ENCODE measurements at places on chromosomes 7 and 10.

DNA sequence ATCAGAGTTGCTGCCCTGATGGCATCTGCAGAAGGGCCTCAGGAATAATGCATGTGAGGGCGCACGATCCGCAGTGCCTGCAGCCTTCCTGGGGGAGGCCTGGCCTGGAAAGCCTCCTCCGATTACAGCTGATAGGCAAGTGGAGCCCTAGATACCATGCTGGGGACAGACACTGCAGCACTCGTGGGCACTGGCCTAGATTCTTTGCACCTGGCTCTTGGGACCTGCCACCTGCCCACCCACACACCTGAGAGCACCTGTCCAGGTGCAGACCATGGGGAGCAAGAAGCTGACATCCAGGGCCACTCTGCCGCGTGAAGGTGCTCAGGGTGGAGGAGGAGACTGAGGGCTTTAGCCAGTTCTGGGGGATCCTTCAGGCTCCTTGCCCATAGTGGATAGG lies 14.8 kb downstream of the YKT6 start:
- DNase-seq, result no peak

DNA sequence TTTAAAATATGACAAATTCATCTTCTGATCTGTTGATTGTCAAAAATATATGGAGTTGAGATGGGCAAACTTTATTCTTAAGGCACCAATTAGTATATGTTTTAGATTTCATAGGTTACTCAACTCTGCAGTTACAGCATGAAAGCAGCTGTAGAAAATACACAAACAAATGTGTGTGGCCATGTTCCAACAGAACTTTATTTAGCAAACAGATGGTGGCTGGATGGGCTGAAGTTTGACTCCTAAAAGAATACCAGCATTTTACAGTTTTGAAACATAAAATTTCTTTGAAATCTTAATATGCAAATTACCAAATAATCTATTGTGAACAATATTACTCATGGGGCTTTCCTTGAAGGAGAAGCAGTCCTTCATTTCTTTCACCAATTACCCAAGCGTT lies 1206.0 kb upstream of the LRRTM3 start:
- DNase-seq, result no peak

DNA sequence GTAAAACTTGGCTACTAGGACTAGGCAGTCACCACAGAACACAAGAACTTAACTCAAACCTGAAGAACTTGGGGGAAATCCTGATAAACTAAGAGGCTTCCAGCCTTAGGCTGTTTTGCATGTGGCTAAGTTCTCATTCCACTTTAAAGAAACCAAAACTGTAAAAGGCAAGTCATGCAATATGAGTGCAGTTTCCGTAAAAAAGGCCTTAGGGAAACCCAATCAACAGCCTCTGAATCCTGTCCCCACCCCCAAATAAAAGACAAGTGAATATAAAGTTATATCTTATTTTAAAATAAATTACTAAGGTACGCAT lies 95.1 kb downstream of the USP6NL start:
- DNase-seq, result no peak

GRCh38 chr7:30761214-30762156 lies 9.6 kb downstream of the INMT start:
- no peak for DNase-seq

DNA sequence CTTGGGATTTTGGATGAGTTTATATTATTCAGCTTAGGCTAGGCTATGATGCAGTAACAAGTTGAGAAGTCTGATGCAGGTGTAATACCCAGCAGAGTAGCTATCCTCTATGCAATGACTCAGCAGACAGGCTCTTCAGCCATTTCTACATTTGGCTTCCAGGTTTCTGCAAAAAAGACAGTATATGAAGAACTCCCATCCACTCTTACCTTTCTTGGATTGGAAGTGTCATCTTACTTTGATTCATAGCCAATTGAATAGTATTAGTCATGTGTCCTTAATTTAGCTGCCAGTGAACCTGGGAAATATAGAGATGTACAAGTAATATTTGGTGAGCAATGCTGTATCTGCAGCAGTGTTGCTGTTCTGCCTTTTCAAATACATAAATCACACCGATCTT lies 127.8 kb upstream of the NPSR1 start:
- DNase-seq, result no peak

Measured in ELR (cell line).